ENCODE measurements at places on chromosomes 3 and 15. TPM values are rescaled to one million over a fixed set of nuclear protein-coding genes. Genes with fewer than 3 reads are reported as not detected.

DNA sequence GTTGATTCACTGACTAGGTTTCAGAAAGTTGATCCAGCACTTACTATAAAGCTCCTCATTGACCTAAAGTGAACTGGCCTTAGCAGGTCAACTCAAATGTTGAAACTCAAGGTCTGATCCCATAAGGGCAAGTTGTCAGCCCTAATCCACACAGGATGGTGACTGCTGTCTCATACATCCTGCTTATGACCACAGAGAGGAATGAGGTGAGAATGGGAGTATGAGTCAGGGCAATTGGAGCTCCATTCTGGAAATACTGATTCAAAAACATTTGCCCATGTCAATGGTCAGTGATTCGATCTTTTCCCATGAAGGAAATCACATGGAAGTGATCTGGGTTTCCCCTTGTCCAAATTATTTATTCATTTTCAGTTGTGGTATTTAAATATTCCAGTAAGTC, 78.7 kb downstream of the ZNF385D start:
- DNase-seq: no peak

GRCh38 chr3:103894162-103894822, 1459.5 kb downstream of the ZPLD1 start:
- no peak for DNase-seq

DNA sequence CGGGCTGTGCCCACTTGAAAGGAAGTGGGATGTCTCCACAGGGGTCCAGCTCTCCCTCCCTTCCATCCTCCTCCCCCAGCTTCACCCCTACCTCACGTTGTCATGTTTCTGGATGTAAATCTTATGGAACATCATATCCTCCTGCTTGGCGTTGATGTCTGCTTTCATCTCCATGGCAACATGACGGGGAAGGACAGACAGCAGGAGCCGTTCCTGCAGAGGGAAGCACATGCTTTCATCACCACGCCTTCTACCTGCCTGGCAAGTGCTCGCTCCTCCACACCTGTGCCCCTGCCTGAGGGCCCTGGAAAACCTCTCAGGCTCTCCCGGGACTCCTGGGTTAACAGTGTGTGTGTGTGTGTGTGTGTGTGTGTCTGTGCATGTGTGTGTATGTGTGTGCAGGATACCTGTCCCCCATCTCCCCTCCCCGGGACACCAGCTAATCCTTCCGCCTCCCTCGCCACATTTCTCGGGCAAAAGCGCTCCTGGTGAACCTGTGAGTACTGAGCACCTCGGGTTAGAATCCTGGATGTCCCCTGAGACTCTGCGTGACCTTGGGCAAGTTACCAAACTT, 101.1 kb downstream of the ADCY5 start:
- DNase-seq: no peak

DNA sequence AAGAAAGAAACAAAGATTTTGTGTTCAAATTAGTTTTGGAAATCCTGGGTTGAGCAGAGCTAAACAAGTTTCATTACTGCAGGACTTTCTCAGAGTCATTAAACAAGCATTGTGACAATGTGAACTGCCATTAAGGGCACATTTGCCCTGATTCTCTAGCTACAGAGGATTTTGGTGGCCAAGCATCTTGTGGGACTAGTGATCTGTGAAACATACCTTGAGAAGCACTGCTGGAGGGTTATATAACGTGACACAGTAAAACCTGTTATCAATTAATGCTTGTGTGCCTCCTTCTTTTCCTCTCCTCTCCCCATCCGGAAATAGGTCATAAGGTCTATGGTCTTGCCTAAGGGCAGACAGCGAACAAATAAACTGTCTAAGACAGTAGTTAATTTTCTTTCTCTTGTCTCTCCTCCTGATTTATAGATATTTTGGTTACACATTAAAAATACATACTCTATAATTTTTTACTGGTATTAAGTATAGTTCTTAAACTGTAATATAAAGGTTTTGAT, 167.3 kb upstream of the NANOGP8 start:
- DNase-seq: no peak

DNA sequence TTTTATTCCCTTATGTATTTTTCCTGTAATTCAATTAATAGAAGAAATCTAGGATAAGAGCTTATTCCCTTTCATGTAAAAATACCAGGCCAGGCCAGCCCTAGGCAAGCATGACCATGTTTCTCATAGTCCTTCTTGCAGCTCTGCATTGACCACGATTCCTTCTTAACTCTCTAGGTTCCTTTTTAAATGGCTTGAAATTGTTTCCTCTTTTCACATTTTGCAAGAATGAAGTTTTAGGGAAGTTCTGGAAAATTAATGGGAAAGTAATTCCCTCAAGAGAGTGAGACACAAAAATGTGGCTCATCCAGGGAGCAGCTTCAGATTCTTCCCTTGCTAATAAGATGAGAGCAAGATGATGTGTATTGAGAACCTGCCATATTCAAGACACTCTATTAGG, 116.5 kb upstream of the FGF7 start:
- DNase-seq: no peak

DNA sequence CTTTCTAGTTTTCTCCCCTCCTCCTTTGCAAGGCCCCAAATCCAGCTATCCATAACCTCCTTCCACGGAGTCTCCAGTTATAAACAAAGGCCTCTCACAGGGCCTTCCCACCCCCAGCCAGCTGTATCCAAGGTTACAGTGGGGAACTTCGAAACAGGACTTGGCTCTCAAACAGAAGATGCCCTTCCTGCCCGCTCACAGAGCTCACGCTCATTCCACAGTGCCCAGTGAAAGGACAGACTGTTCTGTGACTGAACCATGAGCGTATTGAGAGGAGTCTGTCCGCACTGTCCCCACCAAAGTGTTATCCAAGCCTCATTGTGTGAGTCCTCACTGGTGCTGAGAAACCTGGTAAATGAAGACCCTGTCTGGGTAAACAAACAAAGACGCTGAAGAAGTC, 35.4 kb downstream of the ARHGAP31 start:
- DNase-seq: no peak

GRCh38 chr15:25249236-25250010, 189.4 kb downstream of the UBE3A start:
- DNase-seq: peak; percentile 17

- no peak for DNase-seq
Measured at GRCh38 chr3:84946240-84946639, 12.5 kb upstream of the CADM2 start.

- DNase-seq: peak; percentile 97
Measured at GRCh38 chr15:24856397-24857390, 98.1 kb upstream of the SNRPN start.

- DNase-seq: no peak
Measured at GRCh38 chr3:151182349-151183079, 20.5 kb downstream of the GPR171 start.

- no peak for DNase-seq
Measured at GRCh38 chr3:62039586-62039985, 333.8 kb downstream of the FEZF2 start.

DNA sequence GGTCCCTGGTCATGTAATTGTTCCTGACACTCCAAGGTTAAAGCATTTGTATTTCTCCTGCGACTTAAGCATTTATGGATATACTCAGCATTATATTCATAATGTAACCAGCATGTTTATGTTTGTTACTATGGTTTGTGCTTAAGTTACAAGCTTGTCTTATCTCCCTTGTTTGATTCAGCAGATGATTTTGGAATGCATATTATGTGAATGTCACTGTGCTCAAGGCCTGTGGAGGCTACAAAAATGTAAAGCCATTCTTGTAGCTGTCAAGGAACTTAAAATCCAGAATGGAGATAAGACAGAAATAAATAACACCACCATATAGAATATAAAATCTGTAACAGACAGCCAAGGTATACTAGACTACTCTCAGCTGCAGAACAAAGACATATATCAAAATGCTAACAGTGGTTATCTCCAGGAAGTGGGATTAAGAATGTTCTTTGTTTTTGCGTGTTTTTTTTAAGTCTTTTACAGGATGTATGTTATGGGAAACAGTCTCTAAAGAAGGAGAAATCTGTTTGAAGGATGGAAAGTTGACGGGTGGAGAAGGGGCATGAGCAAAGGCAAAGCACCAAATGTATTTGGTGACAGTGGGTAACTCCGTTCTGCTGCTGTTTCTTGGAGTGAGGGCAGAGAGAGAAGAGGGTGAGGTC, 61.4 kb downstream of the IGF2BP2 start:
- DNase-seq: no peak

The FLNB gene
- total RNA-seq: 122 TPM

The TMCO5A gene
- not detected for total RNA-seq

The C3orf85 gene
- not detected for total RNA-seq

The DUOX1 gene
- total RNA-seq: 0.84 TPM
